Ecto neural progenitor cell (in vitro differentiated cells): ENCODE measurements at places on chromosomes 1 and 21.

DNA sequence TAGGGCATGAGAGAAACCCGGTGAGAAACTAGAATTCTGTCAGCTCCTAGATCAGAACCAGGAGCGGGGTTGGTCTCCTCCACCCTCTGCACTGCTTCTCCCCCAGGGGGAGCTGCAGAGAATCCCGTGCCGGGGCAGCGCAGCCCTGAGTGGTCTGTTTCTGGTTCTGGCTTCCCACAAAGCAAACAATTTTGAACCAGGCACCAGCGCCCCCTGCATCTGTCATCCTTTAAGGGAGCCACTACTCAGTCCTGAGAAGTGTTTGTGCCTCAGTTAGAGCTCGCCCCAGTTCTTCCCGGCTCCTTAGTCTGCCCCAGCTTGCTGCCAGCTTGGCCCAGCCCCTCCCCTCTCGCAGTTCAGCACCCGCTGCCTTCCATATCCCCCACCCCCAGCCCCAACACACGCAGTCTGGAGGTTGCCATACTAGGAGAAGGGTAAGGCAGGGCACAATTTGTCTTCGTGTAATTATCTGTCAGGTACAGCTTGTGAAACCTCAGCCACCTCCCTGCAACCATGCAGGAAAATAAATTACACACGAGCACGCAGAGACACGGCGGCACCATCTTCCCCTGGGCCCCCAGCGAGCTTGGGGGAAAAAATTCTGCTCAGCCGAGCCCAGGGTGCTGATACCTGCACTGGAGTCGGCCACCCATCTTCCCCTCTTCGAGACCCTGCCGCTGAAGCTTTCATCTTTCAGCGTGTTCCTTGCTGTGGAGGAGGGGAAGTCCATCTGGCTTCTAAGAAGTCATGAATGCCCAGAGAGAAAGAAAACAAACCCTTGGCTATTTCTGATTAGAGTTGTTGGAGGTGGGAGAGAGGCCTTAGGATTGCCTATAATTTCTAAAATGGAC, 62.6 kb upstream of the CD1D start:
- peak; percentile 81 for DNase-seq

- no peak for DNase-seq
These were observed 496.3 kb downstream of the KIF26B start for GRCh38 chr1:245651093-245651492.

GRCh38 chr1:106897976-106898375, 158.5 kb upstream of the PRMT6 start:
- no peak for DNase-seq

DNA sequence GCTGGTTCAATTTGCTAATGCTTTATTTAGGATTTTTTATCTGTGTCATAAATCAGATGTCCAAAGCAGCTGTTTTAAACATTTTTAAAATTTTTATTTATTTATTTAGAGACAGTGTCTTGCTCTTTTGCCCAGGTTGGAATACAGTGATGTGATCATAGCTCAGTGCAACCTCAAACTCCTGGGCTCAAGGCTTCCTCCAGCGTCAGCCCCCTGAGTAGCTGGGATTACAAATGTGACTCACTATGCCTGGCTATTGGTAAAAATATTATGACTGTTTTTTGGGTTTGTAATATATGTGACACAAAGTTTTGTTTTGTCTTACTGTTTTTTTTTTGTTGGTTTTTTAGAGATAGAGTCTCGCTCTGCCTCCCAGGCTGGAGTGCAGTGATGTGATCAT, 11.8 kb downstream of the ZBED6 start:
- no peak for DNase-seq

- DNase-seq: no peak
These were observed 136.6 kb upstream of the ZNF648 start for GRCh38 chr1:182198006-182198605.
